ENCODE measurements at places on chromosomes 2 and 18. TPM values are rescaled to one million over a fixed set of nuclear protein-coding genes. Genes with fewer than 3 reads are reported as not detected.

GREB1 gene
- polyA plus RNA-seq: 11.3 TPM

ZC3H8 gene
- 3.1 TPM for polyA plus RNA-seq

DNA sequence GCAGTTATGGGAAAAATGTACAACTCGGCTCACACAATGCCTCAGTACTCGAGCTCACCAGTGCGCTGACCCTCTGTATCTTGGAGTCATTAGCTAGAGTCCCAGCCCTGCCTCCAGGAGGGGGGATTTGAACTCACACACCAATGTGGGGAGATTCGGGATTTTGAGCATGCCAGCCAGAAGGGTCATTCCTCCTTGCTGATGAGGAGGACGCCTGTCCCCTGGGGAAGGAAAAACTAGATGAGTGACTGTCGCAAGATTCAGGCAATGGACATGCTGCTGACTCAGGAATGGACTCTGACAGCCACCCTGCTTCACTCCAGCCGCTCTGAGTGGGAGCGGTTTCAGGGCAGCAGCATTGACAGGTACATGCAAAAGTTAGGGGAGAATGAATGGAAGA is 20.6 kb downstream of the FIGN start:
- DNase-seq: no peak

- DNase-seq: no peak
Observed at GRCh38 chr2:229090225-229090624, 180.9 kb downstream of the PID1 start.

PLCD4 gene
- polyA plus RNA-seq: 9.7 TPM

SPP2 gene
- polyA plus RNA-seq: not detected

All from brain (organoid and tissue), 16 donors.